ENCODE measurements at places on chromosomes 16 and 17.

- DNase-seq, result peak; percentile 72
Observed at GRCh38 chr16:56354746-56355145, 70.6 kb downstream of the AMFR start.

DNA sequence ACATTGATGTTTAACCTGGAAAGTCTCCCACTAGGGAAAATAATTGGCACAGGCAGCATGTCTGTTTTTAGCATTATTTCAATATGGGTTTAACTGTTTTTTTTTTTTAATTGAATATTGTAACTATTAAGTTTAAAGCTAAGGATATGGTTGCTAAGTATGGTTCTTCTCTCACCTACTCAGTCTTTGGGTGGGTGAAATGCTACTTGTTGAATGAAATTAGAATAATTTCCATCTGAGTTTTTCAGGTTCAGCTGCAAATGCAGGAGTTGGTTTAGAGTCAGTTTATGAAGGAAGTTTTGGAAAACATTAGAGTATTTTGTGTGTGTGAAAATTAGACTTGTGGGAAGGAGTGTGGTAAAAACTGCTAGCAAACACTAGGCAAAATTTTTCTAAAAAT, 93.5 kb downstream of the PRKCA start:
- DNase-seq, result no peak

DNA sequence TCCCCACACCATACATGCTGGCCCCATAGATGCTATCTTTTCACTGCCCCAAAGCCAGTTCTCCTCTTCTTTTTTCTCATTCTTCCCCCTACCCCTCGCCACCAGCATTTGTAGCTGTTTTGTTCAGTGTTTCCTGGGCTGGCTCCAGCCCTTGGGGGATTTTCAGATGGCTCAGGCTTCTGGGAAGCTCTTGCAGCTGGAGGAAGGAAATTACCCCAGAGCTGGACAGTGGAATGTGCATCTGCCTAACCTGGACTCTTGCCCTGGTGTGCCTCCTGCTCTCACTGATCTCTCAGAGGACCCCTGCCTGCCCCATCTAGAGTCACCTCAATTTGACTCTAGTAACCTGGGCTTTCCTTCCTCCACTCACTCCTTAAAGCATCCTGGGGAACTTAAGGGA, 82.8 kb downstream of the MYH13 start:
- no peak for DNase-seq

GRCh38 chr16:88978608-88979346, 1.8 kb upstream of the CBFA2T3 start:
- DNase-seq, result no peak

GRCh38 chr16:52906281-52906680, 146.4 kb downstream of the CHD9NB start:
- no peak for DNase-seq

GRCh38 chr17:79779084-79779529, 1.2 kb downstream of the CBX2 start:
- no peak for DNase-seq

- no peak for DNase-seq
Observed at GRCh38 chr17:48961516-48962233, 6.7 kb downstream of the GIP start.

DNA sequence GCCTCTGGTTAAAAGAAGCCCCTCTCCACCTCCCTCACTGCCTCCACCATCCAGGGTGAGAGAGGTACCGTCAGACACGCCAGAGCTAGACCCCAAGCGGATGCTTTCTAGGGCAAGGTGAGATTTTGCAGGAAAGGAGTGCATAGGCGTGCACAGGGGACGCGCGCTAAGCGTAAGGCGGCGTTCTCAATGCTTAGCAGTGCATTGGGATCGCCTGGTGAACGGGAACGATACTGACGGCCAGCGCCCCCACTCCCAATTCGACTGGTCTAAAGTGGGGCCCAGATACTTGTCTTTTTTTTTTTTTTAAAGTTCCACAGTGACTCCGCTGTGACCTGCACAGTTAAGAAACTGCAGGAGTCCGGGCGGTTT, 57.9 kb upstream of the CREBBP start:
- no peak for DNase-seq

DNA sequence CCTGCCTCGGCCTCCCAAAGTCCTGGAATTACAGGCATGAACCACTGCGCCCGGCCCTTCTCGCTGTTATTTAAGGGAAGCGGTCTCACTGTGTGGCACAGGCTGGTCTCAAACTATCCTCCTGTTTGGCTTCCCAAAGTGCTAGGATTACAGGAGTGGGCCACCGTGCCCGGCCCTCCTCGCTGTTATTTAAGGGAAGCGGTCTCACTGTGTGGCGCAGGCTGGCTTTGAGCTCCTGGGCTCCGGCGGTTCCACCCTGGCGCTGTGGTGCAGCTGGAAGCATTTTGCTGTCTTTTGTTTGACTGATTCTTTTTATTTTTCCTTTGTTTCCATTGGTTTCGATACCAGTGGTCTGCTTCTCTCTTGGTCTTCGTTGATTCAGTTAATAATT, 40.7 kb downstream of the FOXK2 start:
- DNase-seq, result no peak

- DNase-seq, result no peak
Observed at GRCh38 chr17:79207960-79208359, 133.3 kb downstream of the ENGASE start.

GRCh38 chr17:58527306-58527705, 12.9 kb upstream of the MTMR4 start:
- DNase-seq, result no peak

- no peak for DNase-seq
Observed at GRCh38 chr17:55242476-55242875, 22.3 kb upstream of the HLF start.

GRCh38 chr16:12547608-12547922, 256.1 kb downstream of the CPPED1 start:
- DNase-seq, result no peak

Measured in suprapubic skin (tissue), 4 donors.